Activated T-helper 1 cell treated with anti-CD3 and anti-CD28 coated beads, Interleukin-12 subunit alpha, Interleukin-12 subunit beta, Interleukin-2, Interleukin-4 antibody, amounts not matched to agents 30 ng/mL and 10 ng/mL and 1 ng/mL, durations not matched to agents 14 hours and 24 hours and 36 hours (primary cell): ENCODE measurements at places on chromosomes 3 and 15. TPM values are rescaled to one million over a fixed set of nuclear protein-coding genes. Genes with fewer than 3 reads are reported as not detected.

CLDN16 gene
- not detected in 2 replicates for total RNA-seq

TMEM87A gene
- total RNA-seq, result 42.3 and 46.2 TPM in 2 replicates

KCNAB1 gene
- total RNA-seq, result not detected in 2 replicates

GRCh38 chr15:79615754-79616153 lies 183.6 kb downstream of the MINAR1 start:
- DNase-seq, result no peak

DNA sequence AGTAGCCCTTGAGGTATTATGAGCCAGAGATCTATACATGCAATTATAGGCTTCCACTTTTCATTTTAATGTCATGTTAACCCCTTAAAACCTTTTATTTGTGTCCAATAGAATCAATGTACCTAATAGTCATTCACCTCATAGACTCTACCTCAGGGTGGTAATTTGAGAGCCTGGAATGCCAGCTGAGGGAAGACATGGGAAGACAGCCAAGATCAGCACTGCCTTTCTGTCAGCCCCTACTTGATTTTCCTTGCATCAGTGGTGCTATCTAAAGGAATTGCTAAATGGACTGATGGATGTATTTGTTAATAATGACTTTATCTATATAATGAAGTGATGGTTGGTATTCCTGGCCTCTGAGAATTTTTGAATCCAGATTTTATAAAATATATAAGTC lies 113.3 kb upstream of the GBE1 start:
- DNase-seq, result no peak

GRCh38 chr3:71859123-71859519 lies 74.2 kb upstream of the PROK2 start:
- DNase-seq, result no peak

GRCh38 chr3:124800511-124801258 lies 70.4 kb downstream of the UMPS start:
- no peak for DNase-seq

GRCh38 chr15:87032295-87032694 lies 952.6 kb downstream of the AGBL1 start:
- DNase-seq, result no peak

- no peak for DNase-seq
Measured at GRCh38 chr3:24138876-24139256, 193.8 kb downstream of the NR1D2 start.

- no peak for DNase-seq
Measured at GRCh38 chr3:34109021-34109420, 310.6 kb downstream of the PDCD6IP start.

C15orf39 gene
- total RNA-seq, result 46.1 and 49.5 TPM in 2 replicates

ITPKA gene
- 2.8 and 3.1 TPM in 2 replicates for total RNA-seq

DNA sequence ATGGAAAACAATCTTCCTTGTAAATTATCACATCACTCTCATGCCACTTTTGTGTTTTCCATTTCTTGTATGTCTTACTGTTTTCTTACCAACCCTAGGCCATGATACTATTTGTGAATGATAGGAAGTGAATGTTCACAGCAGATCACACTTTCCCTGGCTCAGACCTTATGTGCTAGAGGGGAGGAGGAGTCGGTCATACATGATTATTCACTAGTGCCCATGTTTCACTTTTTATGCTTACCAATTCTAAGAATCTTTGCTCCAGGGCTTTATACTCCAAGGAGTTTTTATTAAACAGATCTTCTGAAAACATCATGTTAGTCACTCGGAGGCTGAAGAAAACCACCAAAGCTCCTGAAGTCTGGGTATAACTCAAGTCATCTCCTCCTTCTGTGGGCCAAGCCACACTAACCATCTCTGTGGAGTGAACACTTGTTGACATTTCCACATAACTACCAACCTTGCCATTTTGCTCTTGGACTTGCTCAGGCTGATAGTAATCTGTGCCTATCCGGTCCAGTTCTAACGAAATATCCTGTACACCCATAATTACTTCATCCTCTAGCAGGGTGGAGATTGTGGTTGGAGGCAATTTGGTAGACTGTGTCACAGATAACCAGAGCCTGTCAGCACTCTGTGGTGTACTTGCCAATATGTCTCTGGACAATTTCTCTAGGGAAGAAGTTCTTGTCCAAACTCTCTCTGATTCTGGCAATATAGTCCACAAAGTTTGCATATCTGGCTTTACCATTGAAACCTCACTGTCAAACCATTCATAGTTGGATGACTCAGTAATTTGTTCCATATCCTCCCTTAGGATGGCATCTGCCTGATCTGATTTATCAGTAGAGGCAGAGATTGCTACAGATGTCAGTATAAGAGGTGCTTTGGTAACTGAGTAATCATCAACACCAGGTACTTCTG lies 76.8 kb downstream of the IMPG2 start:
- DNase-seq, result no peak

GRCh38 chr3:119206611-119207511 lies 33.5 kb downstream of the UPK1B start:
- DNase-seq, result no peak

PLAAT1 gene
- not detected in 2 replicates for total RNA-seq
